ENCODE measurements at places on chromosomes 7 and 10. TPM values are rescaled to one million over a fixed set of nuclear protein-coding genes. Genes with fewer than 3 reads are reported as not detected.

DNA sequence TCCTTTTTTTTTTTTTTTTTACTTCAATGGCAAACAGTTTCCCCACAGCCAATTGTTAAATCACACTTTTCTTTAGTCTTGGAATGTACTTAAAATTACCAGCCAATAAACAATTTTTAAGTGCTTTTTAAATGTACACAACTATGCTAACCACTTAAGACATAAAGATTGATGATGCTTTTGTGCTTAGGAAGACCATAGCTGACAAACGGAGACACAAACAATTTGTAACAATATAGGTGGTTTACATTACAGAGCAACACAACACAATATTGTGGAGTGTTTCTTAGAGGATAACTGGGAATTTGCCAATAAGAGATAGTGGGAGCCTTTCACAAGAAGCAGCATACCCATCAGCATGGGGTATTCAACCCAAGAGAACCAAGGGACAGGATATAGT is 798.5 kb upstream of the IGFBP3 start:
- no peak for DNase-seq
- no peaks in the 10 kb centered on the region for H3K4me1 ChIP-seq
- H3K27ac ChIP-seq = no peak overlapping the region
- no peak overlapping the region for H3K4me3 ChIP-seq
- no peaks in the 10 kb centered on the region for H3K36me3 ChIP-seq
- H3K27me3 ChIP-seq = no peaks in the 10 kb centered on the region

PTPRZ1 gene
- 3.5 TPM for total RNA-seq

DNA sequence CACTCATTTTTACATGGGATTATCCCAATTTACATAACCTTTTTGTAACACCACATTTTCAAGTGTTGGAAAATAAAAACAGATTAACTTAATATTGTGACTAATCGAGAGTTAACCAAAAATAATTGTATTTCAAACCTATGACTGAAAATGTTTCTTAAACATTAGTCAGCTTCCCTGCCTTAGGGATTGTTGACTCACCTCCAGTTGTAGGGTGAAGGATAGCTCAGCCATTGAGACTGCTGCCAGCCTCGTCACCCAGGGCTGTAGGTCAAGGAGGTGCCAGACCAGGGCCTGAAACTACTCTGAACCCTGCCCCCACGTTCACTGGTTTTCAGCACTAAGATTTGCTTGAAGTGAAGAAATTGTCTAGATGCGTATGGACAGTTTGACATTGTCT is 351.2 kb downstream of the GFRA1 start:
- DNase-seq = no peak
- H3K4me3 ChIP-seq = no peak overlapping the region
- no peak overlapping the region for H3K27ac ChIP-seq
- no peaks in the 10 kb centered on the region for H3K27me3 ChIP-seq
- H3K36me3 ChIP-seq = no peaks in the 10 kb centered on the region

DNA sequence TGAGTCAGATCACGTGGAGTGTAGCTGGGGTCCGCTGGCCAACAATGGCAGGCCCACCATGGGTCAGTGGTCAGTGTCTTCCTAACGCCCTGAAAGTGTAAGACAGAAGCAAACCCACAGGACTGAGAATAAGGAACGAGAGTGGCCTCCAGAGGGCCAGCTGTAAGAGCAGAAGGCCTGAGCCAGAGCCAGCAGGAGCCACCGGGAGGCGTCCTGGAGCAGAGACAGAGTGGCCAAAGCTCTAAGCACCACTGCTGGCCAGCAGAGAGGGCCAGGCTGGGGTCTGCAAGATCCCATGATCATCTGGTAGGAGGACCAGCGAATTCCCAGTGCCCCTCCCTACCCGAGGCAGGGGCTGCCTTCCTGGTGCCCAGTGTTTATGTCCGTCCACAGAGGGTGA is 9.2 kb downstream of the CCDC201 start:
- no peaks in the 10 kb centered on the region for H3K4me1 ChIP-seq
- no peaks in the 10 kb centered on the region for H3K36me3 ChIP-seq
- H3K27me3 ChIP-seq = no peaks in the 10 kb centered on the region
- no peak overlapping the region for H3K27ac ChIP-seq
- H3K4me3 ChIP-seq = no peak overlapping the region
- DNase-seq = no peak

- no peak for DNase-seq
- no peaks in the 10 kb centered on the region for H3K36me3 ChIP-seq
- H3K4me3 ChIP-seq = no peak overlapping the region
- H3K27ac ChIP-seq = no peak overlapping the region
Measured at GRCh38 chr7:33079763-33080690, 17.5 kb upstream of the NT5C3A start.

- DNase-seq = no peak
- no peak overlapping the region for H3K4me3 ChIP-seq
- no peaks in the 10 kb centered on the region for H3K36me3 ChIP-seq
- no peaks in the 10 kb centered on the region for H3K27me3 ChIP-seq
- H3K27ac ChIP-seq = no peak overlapping the region
Measured at GRCh38 chr10:96236876-96237275, 34.5 kb downstream of the BLNK start.

- H3K4me3 ChIP-seq = no peak overlapping the region
- peaks cover 93% of the 10 kb centered on the region for H3K27me3 ChIP-seq
- H3K4me1 ChIP-seq = peaks cover 4% of the 10 kb centered on the region
- no peaks in the 10 kb centered on the region for H3K36me3 ChIP-seq
- DNase-seq = no peak
Measured at GRCh38 chr7:27174874-27175625, 930 bp upstream of the HOXA10 start.

- H3K36me3 ChIP-seq = no peaks in the 10 kb centered on the region
- H3K27me3 ChIP-seq = no peaks in the 10 kb centered on the region
- peaks cover 3% of the 10 kb centered on the region for H3K4me1 ChIP-seq
- peak overlapping the region; percentile 75 for H3K4me3 ChIP-seq
- no peak for DNase-seq
Measured at GRCh38 chr7:24978843-24979469, 1.0 kb downstream of the OSBPL3 start.

SLC29A3 gene
- total RNA-seq = 6.9 TPM

GRCh38 chr10:96791902-96792301 is 40.2 kb upstream of the LCOR start:
- no peaks in the 10 kb centered on the region for H3K27me3 ChIP-seq
- H3K4me3 ChIP-seq = no peak overlapping the region
- no peaks in the 10 kb centered on the region for H3K4me1 ChIP-seq
- no peak for DNase-seq
- no peaks in the 10 kb centered on the region for H3K36me3 ChIP-seq

DNA sequence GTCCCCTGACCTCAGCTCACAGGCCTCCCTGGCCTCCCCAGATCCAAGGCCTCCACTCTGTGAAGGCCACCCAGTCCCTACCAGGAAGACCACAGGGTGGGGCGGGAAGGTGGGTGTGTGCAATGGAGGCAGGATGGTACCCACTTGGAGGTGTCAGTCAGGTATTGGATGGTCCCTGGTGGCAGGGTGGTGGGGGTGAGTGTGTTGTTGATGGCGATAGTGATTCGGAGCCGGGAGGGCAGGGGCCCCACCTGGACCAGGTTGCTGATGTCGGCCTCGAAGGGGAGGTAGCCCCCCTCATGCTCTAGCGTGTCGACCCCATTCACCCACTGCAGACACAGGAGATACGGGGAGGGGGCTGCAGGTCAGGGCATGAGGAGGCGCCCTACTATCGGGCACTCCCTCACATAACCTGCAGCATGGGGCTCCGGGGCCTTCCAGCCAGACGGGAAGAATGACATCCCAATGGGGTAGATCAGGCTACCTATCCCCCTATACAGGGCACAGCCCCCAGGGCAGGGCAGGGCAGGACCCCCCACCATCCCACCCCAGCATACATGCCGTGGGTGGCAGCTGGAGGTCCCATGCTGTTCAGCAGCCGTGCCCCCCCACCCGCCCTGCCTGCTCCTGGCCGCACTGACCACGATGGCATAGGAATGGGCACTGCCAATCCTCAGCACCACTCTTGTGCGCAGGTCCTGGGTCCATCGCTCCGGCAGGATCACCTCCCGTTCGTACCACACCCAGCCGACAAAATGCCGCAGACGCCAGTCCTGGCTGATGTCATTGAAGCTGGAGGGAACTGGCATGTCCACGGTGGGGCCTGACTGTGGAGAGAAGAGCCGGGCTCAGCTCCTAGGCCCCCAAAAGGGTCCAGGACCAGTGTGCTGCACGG is 2.2 kb downstream of the GUSB start:
- peaks cover 30% of the 10 kb centered on the region for H3K4me1 ChIP-seq
- no peak overlapping the region for H3K4me3 ChIP-seq
- no peaks in the 10 kb centered on the region for H3K36me3 ChIP-seq
- no peak for DNase-seq
- H3K27ac ChIP-seq = no peak overlapping the region

DNA sequence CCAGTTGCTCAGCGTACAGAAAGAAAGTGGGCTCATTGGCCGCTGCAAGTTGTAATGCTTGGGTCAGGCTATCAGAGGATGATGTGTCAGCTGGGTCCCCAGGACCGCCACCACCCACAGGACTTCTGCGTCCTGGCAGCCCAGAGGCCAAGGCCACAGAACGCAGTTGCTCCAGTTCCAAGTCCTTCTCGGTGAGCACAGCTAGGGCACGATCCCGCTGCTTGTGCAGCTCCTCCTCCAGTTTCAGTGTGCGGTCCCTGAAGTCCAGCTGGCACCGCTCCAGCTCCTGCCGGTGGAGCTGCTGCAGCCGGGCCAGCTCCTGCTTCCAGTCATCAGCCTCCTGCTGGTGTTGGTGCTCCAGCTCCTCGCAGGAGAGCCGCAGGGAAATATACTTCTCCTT is 3.0 kb downstream of the GCC1 start:
- H3K4me3 ChIP-seq = no peak overlapping the region
- no peaks in the 10 kb centered on the region for H3K27me3 ChIP-seq
- peaks cover 8% of the 10 kb centered on the region for H3K36me3 ChIP-seq
- no peak overlapping the region for H3K27ac ChIP-seq
- DNase-seq = no peak

DNA sequence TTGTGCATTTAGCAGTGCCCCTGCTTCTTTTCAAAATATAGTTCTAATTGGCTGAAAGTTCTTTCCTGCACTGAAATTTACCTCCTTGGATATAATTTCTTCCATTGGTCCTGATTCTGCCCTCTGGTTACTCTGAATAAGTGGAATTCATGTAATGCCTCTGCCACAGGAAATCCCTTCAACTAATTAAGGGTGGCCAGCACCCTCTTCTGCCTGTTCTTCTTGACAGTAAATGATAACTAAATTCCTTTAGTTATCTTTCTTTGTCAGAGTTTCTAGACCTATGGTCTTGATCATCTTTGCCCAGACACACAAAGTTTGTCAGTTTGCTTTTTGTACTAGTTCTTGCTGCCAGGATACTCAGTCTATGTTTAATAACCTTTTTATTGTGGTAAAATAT is 40.2 kb downstream of the PRKCQ start:
- H3K27me3 ChIP-seq = no peaks in the 10 kb centered on the region
- no peak for DNase-seq
- no peak overlapping the region for H3K27ac ChIP-seq
- no peaks in the 10 kb centered on the region for H3K4me1 ChIP-seq
- H3K4me3 ChIP-seq = no peak overlapping the region

DNA sequence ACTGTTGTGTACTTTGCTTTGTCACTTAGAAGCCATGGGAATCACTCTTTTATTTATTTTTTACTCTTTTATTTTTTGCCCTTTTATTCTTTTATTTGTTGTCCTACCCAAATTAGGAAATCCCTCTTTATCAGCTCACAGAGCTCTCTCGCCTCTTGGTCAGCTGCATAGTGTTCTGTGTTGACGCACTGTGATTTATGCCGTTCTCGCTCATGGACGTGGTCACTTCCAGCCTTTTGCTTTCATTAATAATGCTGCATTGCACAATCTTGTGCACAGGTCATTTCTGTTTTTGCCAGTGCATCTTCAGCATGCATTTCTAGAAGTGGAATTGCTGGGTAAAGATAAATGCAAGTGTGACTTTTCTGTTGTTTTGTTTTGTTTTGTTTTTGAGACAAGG is 42.3 kb downstream of the FBH1 start:
- no peak overlapping the region for H3K27ac ChIP-seq
- no peaks in the 10 kb centered on the region for H3K36me3 ChIP-seq
- H3K27me3 ChIP-seq = no peaks in the 10 kb centered on the region
- DNase-seq = no peak
- H3K4me1 ChIP-seq = peaks cover 5% of the 10 kb centered on the region
- no peak overlapping the region for H3K4me3 ChIP-seq

- H3K4me3 ChIP-seq = peak within 1 kb of the TSS; percentile 88
- no peaks in the 10 kb centered on the region for H3K36me3 ChIP-seq
- DNase-seq = peak; percentile 98
- peaks cover 24% of the 10 kb centered on the region for H3K4me1 ChIP-seq
- H3K27ac ChIP-seq = peak within 1 kb of the TSS; percentile 95
- H3K27me3 ChIP-seq = no peaks in the 10 kb centered on the region
Measured at GRCh38 chr10:112949875-112950507, at the start of gene TCF7L2. TCF7L2 (plus strand) TSS chr10:112950247; CDS start chr10:112950757, 510 bp downstream.

CLDN3 gene
- not detected for total RNA-seq

- no peak overlapping the region for H3K4me3 ChIP-seq
- H3K27me3 ChIP-seq = no peaks in the 10 kb centered on the region
- DNase-seq = no peak
- H3K4me1 ChIP-seq = no peaks in the 10 kb centered on the region
- H3K36me3 ChIP-seq = no peaks in the 10 kb centered on the region
- peak overlapping the region; percentile 62 for H3K27ac ChIP-seq
Measured at GRCh38 chr10:50603151-50603850, 20.5 kb downstream of the SGMS1 start.

GRCh38 chr10:122331615-122332446 is 42.7 kb upstream of the PLEKHA1 start:
- no peaks in the 10 kb centered on the region for H3K27me3 ChIP-seq
- no peak for DNase-seq
- peaks cover 5% of the 10 kb centered on the region for H3K4me1 ChIP-seq
- no peak overlapping the region for H3K4me3 ChIP-seq
- no peaks in the 10 kb centered on the region for H3K36me3 ChIP-seq
- peak overlapping the region; percentile 78 for H3K27ac ChIP-seq

- H3K4me3 ChIP-seq = no peak overlapping the region
- no peak for DNase-seq
- H3K36me3 ChIP-seq = no peaks in the 10 kb centered on the region
- H3K27ac ChIP-seq = no peak overlapping the region
Measured at GRCh38 chr7:128274884-128275603, 34.0 kb downstream of the LEP start.

- DNase-seq = no peak
- peaks cover 11% of the 10 kb centered on the region for H3K4me1 ChIP-seq
- no peak overlapping the region for H3K4me3 ChIP-seq
- no peaks in the 10 kb centered on the region for H3K36me3 ChIP-seq
Measured at GRCh38 chr10:24010436-24010970, 198.4 kb upstream of the KIAA1217 start.

DNA sequence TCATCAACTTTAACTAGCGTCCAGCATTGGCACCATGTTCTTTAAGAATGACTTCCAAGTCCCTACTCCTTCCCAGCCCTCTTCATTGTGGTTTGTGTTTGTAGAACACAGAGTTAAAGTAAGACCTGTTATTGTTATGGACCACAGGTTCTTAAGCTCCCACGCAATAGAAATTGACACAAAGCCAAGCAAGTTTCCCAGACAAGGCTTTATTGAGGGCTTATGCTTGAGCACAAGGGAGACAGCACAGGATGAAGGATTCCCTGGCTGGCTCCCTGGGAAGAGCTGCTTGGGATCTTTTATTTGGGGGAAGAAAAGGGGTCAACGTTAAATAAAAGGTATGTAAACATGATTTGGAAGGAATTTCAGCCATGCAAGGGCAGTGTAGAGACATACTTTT is 44.3 kb upstream of the PRKCQ start:
- no peaks in the 10 kb centered on the region for H3K27me3 ChIP-seq
- H3K36me3 ChIP-seq = no peaks in the 10 kb centered on the region
- H3K27ac ChIP-seq = no peak overlapping the region
- H3K4me3 ChIP-seq = no peak overlapping the region
- no peaks in the 10 kb centered on the region for H3K4me1 ChIP-seq

SEC31B gene
- total RNA-seq = 18.4 TPM

UCN3 gene
- total RNA-seq = not detected

- H3K27me3 ChIP-seq = no peaks in the 10 kb centered on the region
- no peaks in the 10 kb centered on the region for H3K36me3 ChIP-seq
- no peak overlapping the region for H3K4me3 ChIP-seq
- H3K27ac ChIP-seq = no peak overlapping the region
- no peaks in the 10 kb centered on the region for H3K4me1 ChIP-seq
Measured at GRCh38 chr10:110625356-110625894, 18.7 kb upstream of the RBM20 start.
